ENCODE measurements at places on chromosomes 11 and 22. TPM values are rescaled to one million over a fixed set of nuclear protein-coding genes. Genes with fewer than 3 reads are reported as not detected.

The SLC35F2 gene
- 10.4 TPM for total RNA-seq

The SERHL2 gene
- total RNA-seq: 3.4 TPM

The VSIG10L2 gene
- not detected for total RNA-seq

The TRABD gene
- total RNA-seq: 38.3 TPM

The PACS1 gene
- total RNA-seq: 62.1 TPM

The CBLIF gene
- total RNA-seq: 0.69 TPM

The PTPRJ gene
- total RNA-seq: 10.5 TPM

The CDCA5 gene
- total RNA-seq: 14.6 TPM

The KRTAP5-1 gene
- not detected for total RNA-seq

DNA sequence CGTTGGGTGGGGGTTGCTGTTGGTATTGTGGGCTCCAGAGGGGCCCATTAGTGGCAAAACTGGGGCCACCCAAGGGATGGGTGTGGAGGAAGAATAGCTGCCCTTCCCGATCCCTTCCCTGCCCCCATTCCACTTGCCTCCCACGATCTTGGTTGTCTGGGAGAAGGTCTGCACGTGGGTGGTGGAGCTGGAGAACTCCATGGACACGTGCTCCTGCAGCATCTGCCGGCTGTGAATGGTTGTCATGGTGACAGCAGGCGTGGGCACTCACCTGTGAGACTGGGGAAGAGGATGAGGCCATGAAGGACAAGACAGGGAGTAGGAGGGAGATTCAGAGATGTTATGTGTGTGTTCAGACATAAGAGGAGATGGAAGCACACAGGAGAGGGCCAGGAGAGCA is 2.0 kb downstream of the IGSF22 start:
- no peak for DNase-seq

GRCh38 chr22:41842996-41843970 is 10.4 kb downstream of the SREBF2 start:
- no peak for DNase-seq

- no peak for DNase-seq
Measured at GRCh38 chr11:82719361-82720105, 14.1 kb downstream of the FAM181B start.

DNA sequence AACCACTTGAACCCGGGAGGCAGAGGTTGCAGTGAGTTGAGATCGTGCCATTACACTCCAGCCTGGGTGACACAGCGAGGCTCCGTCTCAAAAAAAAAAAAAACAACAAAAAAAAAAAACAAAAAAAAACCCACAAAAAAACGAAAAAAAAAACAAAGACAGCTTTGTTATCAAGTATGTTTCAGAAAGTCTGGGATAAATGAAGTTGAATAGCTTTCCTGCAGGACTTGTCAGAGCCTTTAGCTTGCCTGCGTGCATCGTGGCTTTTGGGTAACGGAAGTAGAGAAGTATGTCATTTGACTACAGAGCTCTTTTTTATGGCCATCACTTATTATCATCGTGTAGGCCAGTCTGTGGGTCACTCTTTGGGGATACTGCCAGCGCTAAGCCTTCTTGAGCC is 14.6 kb downstream of the TRIOBP start:
- DNase-seq: no peak

DNA sequence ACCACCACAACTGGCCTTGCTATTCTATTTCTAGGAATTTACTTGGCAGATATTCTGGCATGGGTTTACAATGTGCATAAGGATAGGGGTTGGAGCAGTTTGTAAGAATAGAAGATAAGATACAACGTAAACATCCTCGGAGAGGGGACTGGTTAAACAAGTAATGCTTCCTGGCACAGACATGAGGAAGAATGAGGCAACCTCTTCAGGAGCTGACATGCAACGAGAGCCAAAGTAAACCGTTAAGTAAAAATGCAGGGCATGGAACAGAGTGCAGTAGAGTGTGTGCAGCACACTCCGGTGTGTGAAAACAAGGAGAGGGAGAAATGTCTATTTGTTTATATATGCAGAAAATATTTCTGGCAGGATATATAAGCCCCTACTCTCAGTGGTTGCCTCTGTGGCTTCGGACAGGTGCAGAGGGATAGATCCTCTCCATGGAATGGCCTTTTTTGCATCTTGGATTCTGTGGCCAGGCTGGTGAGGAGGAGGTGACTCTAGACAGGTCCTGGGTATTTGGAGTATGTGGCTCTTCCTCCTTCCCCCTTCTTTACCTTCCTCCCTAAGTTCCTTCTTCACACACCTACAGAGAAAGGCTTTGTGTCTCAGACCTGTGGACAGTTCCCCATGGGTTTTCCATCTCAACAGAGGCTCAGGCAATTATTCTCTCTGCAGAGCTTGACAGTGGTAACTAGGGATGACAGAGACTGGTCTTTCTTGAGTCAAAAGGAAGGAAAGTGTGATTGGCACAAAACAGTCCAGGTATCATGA is 2.5 kb downstream of the RAB36 start:
- no peak for DNase-seq

DNA sequence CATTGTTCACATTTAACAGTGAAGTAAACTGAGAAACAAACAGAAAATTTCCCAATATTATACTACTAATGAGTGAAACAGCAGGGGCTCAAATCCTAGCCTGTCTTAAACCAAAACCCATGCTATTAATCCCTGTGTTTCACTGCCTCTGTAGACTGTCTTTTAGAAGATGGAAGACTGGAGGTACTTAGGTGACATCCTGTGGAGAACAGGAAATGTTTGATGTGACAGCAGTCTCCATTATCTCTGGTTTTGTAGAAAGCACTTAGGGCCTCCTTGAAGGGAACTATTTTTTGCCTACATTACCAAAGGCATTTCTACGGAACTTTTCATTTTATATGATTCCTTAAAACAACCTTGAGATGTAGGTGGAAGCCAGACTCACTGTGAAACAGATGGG is 288.1 kb upstream of the SORL1-AS1 start:
- DNase-seq: no peak

DNA sequence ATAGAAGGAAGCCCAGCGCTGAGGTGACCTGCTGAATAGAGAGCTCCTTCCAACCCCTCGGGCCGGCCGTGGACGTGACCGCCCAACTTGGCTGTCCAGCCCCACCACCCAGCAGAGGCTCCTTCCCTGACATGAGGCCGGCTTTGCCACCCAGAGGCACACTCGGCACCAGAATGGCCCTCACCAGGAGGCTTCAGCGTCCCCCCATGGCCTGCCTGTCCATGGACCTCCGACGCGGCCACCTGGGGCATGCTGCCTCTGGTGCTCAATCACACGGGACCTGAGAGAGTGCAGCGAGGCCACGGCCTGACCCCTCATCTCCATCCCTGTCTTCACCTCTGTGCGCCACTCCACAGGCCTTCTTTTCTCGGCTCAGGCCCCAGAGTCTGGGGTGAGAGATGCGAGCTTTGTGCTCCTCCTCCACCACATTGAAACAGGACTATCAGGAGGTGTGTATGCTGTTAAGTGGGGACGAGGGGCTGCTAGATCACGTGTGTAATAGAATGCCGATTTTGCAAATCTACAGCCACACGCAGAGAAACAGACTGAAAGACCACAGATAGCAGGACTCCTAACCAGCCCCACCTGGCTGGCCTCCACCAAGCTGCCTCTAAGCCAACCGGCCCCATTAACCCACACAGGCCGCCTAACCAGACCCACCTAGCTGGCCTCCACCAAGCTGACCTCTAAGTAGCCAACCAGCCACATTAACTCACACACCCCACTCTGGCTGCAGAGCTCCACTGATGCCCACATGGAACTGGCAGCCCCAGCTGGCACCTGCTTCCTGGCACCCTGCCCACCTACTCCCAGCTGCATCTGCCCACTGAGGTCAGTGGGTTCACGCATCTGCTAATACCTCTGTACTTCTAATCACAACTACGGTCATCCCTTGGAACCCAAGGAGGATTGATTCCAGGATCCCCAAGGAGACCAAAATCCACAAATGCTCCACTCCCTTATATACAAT is 20.7 kb downstream of the LINC01488 start:
- DNase-seq: no peak

- DNase-seq: no peak
Measured at GRCh38 chr11:116700586-116701220, 72.1 kb downstream of the BUD13 start.
